ENCODE measurements at places on chromosomes 12 and 14.
A peak's percentile ranks its signal among the peaks of the same experiment; 100 is the strongest.

DNA sequence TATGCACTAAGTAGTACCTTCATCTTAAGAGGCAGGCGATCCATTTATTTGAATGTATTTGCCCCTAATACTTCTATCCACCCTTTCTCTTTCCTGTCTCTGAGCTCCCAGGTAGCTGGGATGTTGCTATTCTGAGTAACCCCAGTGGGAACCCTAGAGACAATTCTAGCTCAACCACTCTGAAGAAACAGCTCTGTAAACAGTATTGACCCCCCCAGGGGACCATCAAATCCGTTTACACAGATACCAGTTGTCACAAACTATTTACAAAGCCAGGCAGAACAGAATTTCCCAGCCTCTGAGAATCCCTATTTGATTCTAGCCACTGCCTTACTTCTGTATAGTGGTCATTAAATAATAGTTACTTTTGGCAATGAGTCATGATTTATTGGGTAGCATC lies 64.9 kb downstream of the MIPOL1 start:
- no peaks in the 10 kb centered on the region for H3K36me3 ChIP-seq
- DNase-seq, result no peak
- H3K27me3 ChIP-seq, result no peaks in the 10 kb centered on the region
- no peaks in the 10 kb centered on the region for H3K4me1 ChIP-seq

GRCh38 chr12:51335931-51336330 lies 10.5 kb downstream of the CELA1 start:
- no peak for DNase-seq
- H3K27me3 ChIP-seq, result no peaks in the 10 kb centered on the region
- H3K4me3 ChIP-seq, result no peak overlapping the region

DNA sequence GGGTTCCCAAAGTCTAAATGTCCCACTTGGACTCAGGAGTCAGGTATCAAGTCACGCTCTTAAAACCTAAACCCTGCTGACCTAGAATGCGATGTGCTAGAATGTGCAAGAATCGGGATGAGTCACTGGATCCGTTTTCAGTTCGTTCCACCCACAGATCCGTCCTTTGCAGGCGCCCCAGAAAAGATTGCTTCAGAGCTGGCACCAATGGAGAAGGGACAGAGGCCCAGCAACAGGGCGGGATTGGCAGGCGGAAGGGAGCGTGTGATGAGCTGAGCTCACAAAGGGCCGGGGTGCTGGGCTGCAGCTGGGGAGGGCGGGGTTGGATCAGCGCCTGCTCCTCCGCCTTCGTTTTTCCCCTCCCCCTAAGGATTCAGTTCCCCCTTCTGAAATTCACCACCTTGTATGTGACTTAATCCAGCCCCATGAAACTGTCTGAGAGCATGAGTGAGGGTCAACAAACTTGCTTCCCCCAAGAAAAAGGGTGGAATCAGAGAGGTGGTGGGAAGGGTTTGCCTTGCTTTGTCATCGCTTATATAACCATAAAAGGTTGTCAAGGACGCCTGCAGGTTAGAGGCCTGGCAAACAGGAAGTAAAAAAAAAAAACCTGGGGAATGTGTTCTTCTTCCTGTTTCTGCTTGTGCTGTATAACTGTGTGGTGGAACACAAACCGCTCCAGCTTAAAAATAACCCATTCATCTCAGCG lies 2.8 kb upstream of the UBC start:
- DNase-seq, result peak; percentile 91
- H3K27ac ChIP-seq, result peak overlapping the region; percentile 100
- peak overlapping the region; percentile 58 for H3K4me3 ChIP-seq

DNA sequence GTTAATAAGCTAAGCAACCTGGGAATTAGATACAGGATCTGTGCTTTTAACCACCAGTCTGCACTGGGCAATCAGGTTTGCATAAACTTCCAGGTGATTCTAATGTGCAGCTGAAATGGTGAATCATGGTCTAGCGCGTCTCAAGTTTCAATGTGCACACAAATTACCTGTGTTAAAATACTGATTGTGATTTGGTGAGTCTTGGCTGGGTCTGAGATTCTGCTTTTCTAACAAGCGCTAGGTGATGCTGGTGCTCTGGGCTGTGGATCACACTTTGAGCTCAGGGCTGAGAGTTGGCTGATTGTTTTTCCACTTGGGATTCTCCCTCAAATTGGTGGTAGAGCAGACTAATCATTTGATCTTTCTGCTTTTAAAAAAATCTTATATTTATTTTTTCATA lies 124.8 kb downstream of the C12orf75 start:
- DNase-seq, result no peak
- H3K4me3 ChIP-seq, result no peak overlapping the region
- no peaks in the 10 kb centered on the region for H3K27me3 ChIP-seq
- H3K36me3 ChIP-seq, result no peaks in the 10 kb centered on the region
- no peak overlapping the region for H3K27ac ChIP-seq
- H3K4me1 ChIP-seq, result no peaks in the 10 kb centered on the region

- no peaks in the 10 kb centered on the region for H3K27me3 ChIP-seq
- DNase-seq, result no peak
- no peak overlapping the region for H3K4me3 ChIP-seq
These were observed 138.0 kb downstream of the MGAT4C start for GRCh38 chr12:86118161-86118560.

DNA sequence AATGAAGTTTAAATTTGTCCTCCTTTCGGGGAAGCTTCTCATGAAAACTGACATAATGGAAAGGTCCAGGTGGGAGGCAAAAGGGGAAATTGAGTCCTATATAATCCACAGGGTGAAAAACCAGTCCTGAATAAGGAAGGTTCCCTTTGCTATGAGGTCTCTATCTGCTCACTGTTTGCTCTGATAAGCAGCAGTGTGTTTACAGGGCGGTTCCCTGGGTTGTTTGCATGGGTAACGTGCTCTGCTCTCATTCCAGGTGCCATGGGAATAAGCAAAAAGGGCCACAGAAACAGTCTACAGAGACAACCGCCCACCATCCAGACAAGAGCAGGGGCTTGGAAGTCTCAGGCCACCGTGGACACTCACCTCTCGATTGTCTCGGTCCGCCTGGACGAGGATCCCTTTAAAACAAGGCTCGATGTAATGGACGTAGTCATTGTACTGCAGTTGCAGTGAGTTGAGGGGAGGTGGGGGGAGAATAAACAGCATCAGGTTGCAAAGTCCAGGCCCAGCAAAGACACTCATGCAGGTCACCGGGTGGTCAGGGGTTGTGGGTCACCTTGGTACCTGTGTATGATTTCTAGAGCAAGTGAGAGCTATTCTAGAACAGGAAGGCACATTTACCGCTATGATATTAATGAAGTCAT lies 32.7 kb downstream of the CACNA2D4 start:
- H3K4me1 ChIP-seq, result no peaks in the 10 kb centered on the region
- H3K4me3 ChIP-seq, result no peak overlapping the region
- DNase-seq, result no peak

- no peaks in the 10 kb centered on the region for H3K27me3 ChIP-seq
- peaks cover 23% of the 10 kb centered on the region for H3K4me1 ChIP-seq
These were observed 20.3 kb downstream of the RHOF start for GRCh38 chr12:121773011-121773777.

DNA sequence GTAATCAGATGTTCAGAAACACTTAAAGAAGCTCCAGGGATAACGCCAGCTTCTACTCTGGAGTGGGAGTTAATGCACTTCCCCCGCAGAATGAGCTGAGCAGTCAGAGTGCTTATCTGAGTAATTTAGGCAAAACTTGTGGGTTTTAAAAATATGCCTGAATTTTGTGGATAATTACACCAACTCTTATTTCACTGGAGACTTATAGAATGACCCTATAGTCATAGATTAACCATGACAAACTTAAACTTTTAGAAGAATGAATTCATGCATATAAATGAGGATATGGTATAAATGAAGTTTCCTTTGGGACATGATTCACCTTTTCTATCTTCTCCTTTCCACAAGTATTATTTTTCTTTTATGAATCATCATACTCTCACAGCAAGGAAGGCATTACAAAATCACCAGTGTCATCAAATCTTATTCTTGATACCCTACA lies 241.1 kb upstream of the FBXO33 start:
- no peak overlapping the region for H3K4me3 ChIP-seq
- H3K4me1 ChIP-seq, result peaks cover 12% of the 10 kb centered on the region
- no peaks in the 10 kb centered on the region for H3K27me3 ChIP-seq

DNA sequence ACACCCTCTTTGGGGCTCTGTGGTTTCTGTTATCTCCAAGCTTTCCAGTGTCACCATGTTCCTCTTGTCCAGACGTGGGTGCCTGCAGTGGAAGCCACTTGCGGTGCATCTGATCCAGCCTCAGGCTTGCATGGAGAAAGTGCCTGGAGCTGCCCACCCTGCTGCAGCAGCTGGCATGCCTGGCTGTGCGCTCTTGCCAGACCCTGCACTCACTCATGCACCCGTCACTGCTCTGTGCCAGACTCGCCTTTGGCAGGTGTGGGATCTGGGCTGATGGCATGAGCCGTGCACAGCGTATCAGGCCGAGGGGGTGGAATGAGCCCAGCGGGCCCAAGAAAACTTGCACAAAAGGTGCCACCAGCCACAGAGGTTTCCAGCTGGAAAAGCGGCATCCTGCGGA lies 105.1 kb downstream of the MNAT1 start:
- no peak for DNase-seq
- no peak overlapping the region for H3K4me3 ChIP-seq
- no peaks in the 10 kb centered on the region for H3K4me1 ChIP-seq
- H3K36me3 ChIP-seq, result no peaks in the 10 kb centered on the region

DNA sequence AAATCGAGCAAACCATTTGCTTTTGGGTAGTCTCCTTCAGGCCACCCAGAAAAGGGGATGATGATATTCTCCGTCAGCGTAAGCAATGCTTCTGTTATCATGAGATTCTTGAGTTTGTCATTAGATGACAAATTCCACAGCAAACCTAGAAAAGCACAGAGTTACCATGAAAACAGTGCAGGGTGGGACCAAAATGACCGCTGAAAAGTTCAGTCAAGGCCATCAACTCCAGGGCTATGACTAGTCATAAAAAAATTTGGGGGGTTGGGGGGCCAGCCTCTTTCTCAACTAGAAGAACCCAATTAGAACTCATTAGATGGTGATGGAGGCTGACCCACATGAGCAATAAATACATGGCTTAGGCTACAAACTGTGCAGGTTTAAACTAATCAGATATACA lies 55.5 kb downstream of the PKP2 start:
- H3K27ac ChIP-seq, result no peak overlapping the region
- H3K27me3 ChIP-seq, result no peaks in the 10 kb centered on the region
- no peaks in the 10 kb centered on the region for H3K4me1 ChIP-seq
- no peak overlapping the region for H3K4me3 ChIP-seq
- H3K36me3 ChIP-seq, result no peaks in the 10 kb centered on the region

DNA sequence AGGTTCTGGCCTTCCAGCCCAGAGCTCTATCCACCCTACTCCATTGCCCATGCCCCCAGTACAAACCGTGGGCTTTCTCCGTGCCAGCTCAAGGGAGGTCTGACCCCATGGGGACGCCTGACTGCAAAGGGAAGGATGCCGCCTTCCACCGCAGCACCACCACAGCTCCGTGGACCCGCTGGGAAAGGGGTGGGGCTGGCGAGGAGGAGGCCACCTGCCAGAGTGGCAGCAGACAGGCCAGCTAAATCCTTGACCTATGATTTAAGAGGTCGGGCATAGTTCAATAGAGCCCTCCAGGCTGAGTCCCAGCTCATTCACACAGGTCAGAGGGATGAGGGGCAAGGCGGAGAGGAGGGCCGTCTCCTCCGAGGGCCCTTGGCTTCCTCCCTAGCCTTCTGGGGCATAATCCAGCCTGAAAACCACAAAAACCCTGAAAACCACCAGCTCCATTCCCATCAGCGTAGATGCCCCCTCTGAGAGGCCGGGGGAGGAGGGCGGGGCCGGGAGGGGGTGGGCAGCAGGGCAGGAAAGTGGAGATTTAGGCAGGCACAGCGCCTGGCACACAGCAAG lies 14.9 kb upstream of the FIGNL2 start:
- peaks cover 8% of the 10 kb centered on the region for H3K4me1 ChIP-seq
- no peak for DNase-seq
- H3K27ac ChIP-seq, result no peak overlapping the region
- H3K4me3 ChIP-seq, result no peak overlapping the region
- H3K36me3 ChIP-seq, result no peaks in the 10 kb centered on the region
